ENCODE measurements at places on chromosomes 5 and 9.

- DNase-seq, result no peak
Measured at GRCh38 chr9:8858596-8859161, 1059.1 kb upstream of the DMAC1 start.

GRCh38 chr5:1522601-1523479, 920 bp downstream of the LPCAT1 start:
- DNase-seq, result no peak

- peak; percentile 10 for DNase-seq
Measured at GRCh38 chr5:179858241-179858585, 404 bp downstream of the MRNIP start.

DNA sequence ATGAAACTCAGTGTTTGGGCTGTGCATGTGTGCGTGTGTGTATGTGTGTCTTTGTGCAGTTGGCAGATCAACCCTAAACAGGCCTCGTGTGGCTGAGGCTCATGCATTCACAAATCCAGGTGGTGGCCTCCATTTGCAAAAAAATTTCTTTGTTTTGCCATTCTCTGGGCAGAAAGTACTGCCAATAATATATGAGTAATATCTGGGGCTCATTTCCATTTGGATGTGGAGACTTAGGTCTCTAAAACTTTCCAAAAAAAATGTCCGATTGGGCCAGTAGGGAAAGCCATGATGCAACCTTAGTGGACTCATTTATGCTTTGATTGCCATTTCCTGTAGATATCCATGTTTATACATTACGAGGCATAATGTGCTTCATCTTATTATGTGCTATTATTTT, 77.9 kb upstream of the RPS23 start:
- DNase-seq, result no peak

DNA sequence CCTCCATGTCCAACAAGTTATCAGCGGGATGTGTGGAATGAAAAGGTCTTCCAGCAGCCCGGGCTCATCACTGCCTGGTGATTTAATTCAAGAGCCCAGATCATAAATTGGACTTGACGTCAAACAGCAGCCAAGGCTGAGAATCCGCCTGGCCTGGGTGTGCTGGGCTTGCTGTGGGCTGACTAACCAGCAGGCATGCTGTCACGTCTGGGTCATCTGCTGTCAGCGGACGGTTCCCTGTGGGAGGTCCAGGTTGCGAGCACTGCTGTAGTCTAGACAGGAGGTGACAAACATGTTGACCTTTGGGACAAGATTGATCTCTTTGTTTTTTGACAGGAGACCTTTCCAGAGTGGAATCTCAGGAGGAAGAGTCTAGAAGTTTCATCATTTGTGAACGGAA, 289.7 kb downstream of the OSTF1 start:
- no peak for DNase-seq

- no peak for DNase-seq
Measured at GRCh38 chr5:36998578-36998977, 122.0 kb downstream of the NIPBL start.

- no peak for DNase-seq
Measured at GRCh38 chr5:78808818-78809217, 160.2 kb upstream of the LHFPL2 start.

DNA sequence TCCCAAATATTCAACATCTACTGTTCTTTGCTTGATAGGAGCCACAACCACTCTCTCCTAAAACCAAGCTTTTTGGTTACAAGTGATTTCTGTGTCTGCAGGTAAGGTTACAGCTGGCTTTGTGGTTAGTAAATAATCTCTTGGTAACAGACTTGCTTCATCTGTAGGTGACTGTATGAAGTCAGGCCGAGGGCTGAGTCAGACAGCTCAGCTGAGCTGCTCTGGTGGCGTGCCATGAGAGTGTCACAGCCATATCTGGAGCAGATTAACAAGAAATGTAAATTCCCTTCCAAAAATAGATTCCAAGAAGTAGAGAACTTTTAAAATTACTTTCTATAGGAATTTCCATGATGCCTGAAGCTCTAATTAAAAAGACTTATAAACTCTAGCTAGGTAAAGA, 23.7 kb upstream of the TAS2R1 start:
- DNase-seq, result no peak

GRCh38 chr5:41433552-41434181, 76.7 kb downstream of the PLCXD3 start:
- no peak for DNase-seq

GRCh38 chr9:137300567-137301080, 1.4 kb downstream of the NRARP start:
- DNase-seq, result no peak

- no peak for DNase-seq
Measured at GRCh38 chr9:31916591-31917241, 467.7 kb upstream of the ACO1 start.

DNA sequence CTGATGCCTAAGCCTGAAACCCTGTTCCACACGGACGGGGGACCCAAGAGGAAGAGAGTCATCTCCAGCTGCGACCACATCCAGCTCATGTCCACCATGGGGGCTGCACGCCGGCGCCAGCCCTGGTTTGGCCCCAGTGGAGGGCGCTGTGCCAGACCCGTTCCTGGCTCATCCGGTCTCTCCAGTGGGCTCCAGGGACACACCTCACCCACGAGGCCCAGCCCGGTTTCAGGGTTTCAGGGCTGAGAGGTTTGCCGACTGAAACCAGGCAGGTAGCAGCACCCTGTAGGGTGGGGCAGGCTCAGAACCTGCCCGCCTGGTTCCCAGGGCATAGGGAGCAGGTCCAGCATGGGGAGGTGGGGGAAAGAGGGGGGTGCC, 71.4 kb upstream of the STXBP1 start:
- no peak for DNase-seq

DNA sequence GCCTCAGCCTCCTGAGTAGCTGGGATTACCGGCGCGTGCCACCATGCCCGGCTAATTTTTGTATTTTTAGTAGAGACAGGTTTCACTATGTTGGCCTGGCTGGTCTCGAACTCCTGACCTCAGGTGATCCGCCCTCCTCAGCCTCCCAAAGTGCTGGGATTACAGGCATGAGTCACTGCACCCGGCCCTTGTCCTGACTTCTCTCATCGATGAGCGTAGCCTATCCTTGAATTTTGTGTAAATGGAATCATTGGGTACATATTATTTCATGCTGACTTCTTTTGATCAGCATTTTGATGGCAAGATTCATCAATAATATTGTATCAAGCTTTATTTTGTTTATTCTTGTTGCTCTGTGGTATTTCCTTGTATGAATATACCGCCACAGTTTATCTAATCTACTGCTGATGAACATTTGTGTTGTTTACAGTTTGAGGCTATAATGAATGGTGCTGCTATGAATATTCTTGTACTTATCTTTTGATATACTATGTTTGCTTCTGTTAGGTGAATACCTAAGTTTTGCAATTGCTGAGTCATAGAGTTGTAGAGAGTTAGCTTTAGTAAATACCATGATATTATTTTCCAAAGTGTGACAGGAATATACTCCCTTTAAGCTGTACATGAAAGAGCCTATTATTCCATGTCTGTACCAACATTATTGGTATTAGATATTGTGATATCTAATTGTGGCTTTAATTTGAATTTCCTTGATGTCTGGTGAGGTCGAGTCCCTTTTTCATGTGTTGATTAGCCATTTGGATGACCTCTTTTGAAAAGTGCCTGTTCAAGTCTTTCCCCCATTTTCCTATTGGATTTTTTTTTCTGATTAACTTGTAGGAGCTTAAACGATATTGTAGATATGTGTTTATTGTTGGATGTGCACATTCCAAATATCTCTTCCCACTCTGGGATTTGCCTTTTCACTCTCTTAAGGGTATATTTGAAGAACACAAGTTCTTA, 107.5 kb downstream of the RGS3 start:
- DNase-seq, result no peak

DNA sequence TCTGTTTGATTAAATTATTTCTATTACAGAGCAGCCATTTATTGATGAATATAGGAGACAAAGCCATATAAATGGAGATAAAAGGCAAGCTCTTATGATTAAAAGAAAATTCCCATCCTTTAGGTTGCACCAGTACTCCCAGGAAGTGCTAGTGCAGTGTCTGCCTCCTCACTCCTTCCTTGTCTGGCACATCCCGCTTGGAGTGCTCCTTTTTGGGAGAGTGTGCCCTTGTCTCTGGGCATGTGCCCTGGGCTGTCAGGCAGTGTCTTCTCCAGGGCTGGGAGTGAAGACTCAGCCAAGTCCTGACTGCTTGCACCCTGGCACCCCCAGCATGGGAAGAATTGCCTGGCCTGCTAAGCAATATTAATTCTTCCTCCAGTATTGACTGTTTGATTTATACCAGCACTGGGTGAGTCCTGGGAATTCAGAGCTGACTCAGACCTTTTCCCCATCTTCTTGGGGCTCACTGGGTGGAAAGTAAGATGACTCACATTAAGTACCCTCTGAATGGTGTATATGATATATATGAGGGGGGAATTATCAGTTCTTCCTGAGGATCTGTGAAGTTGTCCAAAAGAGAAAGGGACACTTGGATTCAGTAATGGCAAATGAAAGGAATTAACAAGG, 62.1 kb downstream of the ZSWIM6 start:
- DNase-seq, result no peak

GRCh38 chr5:169531631-169532030, 51.9 kb upstream of the SPDL1 start:
- DNase-seq, result no peak

DNA sequence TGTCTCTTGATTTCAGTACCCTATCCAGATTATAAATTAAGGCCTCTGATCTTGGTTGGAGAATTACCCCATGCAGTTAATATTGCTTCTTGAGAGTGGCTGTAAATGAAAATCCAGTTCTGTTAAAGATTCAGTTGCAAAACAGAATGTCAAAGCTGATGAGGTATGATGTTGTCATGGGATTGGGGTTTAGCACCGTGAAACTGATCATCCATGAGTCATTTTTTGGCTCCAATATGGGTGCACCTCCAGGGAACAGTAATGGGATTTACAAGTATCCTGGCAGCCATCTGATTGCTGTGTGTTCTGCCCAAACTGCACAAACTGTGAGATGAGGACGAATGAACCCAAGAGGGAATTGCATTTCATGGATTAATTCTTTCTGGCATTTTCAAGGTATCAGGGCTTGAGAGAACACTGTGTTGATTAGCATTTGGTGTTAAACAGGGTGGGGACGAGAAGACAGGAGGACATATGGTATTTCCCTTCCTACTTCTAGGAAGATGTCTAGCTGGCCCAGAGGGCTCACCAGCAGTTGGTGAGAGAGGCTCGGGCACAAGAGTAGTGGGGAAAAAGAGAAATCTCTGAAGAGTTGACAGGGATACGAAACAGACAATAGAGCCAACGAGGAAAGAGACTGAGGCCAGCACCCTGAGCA, 214.7 kb downstream of the GAS1 start:
- DNase-seq, result no peak

DNA sequence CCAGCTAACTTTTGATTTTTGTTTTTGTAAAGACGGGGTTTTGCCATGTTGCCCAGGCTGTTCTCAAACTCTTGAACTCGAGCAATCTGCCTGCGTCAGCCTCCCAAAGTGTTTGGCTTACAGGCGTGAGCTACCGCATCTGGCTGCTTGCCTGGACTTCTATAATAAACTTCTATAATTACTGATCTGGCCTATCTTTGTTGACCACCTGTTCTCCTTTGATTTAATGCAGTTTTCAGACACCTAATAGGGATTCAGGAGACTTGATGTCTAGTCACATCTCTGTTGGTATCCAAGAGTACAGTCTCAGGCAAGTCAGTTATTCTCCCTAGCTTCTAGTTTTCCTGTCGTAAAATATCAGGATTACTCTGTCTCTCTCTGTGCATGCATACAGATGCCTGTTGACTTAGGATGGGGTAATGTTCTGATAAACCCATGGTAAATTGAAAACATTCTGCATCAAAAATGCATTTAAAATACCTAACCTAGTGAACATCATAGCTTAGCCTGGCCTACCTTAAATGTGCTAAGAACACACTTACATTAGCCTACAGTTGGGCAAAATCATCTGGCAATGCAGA, 51.5 kb upstream of the NR3C1 start:
- DNase-seq, result no peak

- DNase-seq, result no peak
Measured at GRCh38 chr9:16074963-16075362, 522.1 kb downstream of the CCDC171 start.

DNA sequence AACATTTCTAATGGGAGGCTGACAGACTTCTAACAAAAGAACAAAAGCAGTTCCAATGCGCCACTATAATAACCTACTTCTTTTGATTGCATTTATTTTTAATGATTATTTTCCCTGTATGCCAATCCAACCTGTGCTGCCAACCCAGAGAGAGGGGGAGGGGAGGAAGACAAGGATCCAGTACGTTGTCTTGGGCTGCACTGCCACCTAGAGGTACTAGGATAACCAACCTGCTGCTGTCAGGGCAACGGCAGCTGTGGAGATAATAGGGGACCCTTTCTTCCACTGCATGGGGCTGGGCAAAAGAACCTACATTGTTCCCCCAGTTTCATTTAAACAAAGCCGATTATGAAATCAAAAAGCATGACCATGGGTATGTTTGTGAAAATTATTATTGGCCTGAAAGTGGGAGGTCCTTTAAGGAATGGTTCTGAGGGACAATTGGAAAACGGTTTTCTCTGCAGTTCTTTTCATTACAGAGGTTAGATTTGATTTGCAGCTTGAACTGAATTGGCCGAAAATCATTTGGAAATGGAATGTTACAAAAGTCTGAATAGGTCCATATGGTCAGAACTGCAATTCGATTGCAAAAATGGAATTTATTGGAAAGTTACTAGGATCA, 101.3 kb downstream of the RASEF start:
- DNase-seq, result no peak

GRCh38 chr9:82940376-82940775, 122.6 kb downstream of the RASEF start:
- no peak for DNase-seq

GRCh38 chr5:107300721-107301327, 369.9 kb downstream of the EFNA5 start:
- DNase-seq, result no peak

DNA sequence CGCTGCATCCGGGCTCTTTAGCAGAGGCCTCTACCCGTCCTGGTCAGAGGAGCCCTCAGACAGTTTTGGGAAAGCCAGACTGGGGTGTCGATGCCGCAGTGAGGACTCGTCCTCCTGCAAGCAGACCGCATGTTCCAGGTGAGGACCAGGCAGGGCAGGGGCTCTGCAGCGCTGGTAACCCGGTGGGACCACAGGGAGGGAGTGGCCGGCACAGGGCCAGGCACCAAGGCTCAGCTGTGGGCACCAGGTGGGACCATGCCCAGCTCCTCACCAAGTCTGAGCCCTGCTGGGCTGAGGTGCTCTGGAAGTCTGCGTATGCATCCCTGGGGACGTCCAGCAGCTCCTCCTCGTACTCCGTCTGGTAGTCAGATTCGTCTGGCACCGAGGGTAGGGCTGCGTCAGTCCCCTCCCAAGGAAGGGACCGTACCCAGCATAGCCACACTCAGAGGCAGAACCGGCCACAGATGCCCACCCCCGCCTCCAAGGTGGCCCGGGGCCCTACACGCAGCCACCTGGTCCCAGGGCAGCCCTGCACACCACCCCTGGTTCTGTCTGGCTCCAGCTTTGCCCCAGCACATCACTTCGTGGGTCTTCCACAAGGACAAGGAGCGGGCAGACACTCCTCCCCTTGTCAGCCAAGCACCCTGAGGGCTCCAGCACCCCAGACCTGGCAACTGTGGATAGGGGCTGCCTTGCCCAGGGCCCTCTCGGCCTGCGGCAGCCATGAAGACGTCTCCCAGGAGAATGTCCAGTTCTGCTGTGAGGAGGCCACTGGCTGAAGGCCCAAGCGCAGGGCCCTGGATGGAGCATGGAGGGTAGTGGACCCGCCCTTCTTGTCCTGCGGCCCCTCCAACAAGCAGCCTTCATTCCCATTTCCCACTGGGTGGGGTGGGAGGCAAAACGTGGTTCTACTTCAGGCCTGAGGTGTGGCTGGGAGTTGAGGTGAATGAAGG, 1.5 kb upstream of the NSMF start:
- no peak for DNase-seq

- no peak for DNase-seq
Measured at GRCh38 chr9:2622461-2623287, 1.1 kb downstream of the VLDLR start.
